Stimulated activated CD4-positive, alpha-beta T cell treated with anti-CD3 and anti-CD28 coated beads, Interleukin-1b, Interleukin-23, amount 100 ng/mL, for 4 hours (primary cell): ENCODE measurements at places on chromosomes 5 and 9.
A peak's percentile ranks its signal among the peaks of the same experiment; 100 is the strongest.

DNA sequence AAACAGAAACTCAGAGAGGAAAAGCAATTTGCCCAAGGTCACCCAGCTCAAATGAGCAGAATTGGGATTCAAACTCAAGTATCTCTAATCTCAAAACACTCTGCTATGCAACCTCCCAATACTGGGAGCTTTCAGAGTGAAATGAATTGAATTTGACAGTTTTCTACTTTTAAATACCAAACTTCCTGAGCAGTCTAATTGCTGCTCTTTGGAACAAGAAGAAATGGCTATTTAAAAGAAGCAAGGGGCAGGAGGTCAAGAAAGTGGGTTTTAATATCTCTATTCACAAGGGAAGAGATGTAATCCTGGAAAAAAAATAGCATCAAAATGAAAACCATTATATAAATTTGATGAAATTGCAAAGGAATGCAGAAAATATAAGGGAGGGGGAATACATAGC lies 142.6 kb downstream of the INSYN2B start:
- no peak for DNase-seq

- DNase-seq = no peak
These were observed 47.4 kb downstream of the POLK start for GRCh38 chr5:75558981-75559632.

DNA sequence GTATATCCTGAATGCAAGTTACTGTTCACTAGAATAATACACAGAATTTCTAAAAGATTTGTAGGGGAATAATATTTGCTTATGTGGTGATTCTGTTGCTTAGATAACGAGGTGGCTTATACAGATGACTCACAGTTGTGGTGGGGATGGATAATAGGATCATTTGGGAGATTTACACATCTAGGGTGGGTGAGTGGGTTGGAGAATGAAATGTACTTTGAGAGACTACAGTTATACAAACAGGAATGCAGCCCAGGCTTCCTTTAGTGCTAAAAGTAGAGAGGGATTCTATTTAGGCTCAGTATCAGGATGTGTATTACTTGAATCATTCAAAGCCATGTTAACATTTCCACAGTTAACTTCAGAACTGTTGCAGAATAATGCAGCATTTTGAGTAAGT lies 1.8 kb downstream of the CTXN3 start:
- DNase-seq = no peak

- no peak for DNase-seq
These were observed 21.9 kb downstream of the ABITRAM start for GRCh38 chr9:108956022-108956630.

GRCh38 chr5:52725808-52726207 lies 61.9 kb upstream of the ITGA1 start:
- no peak for DNase-seq

DNA sequence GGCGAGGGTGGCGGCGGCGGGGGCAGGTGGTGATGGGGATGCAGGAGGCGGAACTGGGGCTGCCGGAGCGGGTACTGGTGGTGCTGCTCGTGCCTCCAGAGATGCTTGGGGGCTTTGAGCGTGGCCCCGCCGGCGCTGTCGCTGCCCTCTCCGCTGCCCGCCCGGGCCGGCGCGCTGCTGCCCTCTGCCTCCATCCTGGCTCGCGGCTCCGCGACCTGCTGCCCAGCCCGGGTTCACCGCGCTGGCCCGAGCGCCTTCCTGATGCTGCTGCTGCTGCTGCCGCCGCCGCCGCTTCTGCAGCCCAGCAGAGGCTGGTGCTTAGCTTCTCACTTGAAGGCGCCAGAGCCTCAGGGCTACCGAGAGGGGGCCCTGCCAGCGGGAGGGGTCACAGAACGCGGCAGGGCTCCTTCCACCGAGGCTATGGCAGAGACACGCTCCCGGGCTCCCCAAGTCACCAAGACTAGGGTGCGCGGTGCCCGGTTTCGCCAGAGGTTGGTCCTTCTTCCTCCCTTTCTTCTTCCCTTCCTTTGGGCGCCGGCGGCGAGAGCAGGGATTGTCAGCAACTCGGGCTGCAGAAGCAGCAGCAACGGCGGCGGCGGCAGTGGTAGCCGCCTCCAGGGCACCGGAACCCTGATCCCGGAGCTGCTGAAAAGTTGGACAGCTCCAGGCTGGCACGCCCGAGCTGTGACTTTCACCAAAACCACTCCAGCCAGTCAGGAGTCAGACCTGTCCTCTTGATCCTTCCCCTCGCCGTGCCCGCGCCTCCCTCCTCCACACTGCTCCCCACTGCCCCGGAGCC lies at the start of gene PDE4D:
Gene PDE4D, minus strand, starts transcription at position 298 of the 799 bp plus-strand sequence.
- DNase-seq = no peak

DNA sequence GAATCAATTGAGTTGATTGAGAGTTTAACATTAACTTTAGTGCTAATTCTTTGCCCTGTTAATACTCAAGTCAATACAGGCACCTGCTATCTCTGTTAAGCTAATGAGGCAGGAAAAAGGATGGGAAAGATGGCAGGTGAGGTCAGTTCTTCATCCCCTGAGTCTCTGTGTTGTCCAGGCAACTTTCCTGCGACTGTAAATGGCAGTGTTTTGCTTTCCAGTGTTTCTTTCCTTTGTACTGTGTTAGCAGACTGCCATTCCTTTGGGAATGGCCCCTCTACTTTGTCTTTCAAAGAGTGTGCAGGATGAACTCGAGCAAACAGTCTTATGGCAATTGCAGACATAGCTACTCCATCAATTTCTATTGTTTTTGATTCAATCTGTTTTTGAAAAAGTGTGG lies 202.2 kb upstream of the VLDLR start:
- no peak for DNase-seq

- no peak for DNase-seq
These were observed 457.3 kb upstream of the DMAC1 start for GRCh38 chr9:8256880-8257279.

GRCh38 chr9:110143485-110143884 lies 64.5 kb downstream of the C9orf152 start:
- no peak for DNase-seq

DNA sequence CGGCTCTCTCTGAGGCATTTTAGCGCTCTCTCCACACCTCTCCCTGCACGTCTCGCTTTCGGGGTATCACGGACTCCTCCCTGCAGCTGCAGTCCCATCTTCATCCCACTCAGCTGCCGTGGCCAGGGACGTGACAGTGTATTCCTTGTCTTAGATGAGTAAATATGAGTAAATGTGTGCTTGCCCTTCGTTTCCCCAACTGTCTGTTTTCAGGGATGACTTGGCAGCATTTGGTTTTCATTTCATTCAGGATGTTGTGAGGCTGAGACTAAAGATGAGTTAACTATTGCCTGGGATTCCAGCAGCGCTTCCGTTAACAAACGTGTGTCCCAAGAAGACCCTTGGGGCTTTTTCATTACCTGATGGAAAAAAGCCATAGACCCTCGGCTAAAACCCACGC lies 29.5 kb downstream of the GDNF start:
- DNase-seq = no peak

- DNase-seq = no peak
These were observed 186.5 kb downstream of the ERCC6L2 start for GRCh38 chr9:96062031-96062430.

DNA sequence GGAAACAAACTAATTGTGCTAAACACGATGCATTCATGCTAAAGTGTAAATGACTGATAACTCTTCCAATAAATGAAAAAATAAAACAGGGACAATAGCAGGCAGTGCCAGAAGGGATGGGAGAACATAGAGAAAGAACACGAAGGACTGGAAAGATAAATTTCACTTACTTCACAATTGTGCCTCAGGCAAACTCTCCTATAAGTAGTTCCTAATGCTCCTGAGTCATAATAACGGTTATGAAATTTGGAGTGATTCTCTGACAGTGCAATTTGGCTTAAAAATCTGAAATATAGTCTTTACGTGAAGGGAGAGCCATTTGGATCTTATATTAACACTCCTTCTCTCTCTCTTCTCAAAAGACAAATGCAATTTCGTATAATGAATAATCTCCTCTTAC lies 2218.5 kb downstream of the MAT2B start:
- no peak for DNase-seq

DNA sequence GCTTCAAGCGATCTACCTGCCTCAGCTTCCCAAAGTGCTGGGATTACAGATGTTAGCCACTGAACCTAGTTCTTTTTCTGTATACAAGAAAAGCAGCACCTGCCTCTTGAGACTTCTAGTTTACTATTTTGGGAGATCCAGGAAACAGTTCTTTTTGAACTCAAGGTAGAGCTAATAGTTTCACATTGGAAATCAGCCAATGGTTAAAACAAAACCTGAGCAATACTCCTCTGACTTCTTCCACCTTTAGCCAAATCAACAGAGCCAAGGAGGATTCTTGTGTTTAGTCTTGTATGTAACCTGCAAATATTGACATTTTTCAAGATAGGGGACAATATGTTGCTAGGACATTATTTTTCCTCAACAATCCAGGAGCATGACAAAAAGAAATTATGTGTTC lies 349.4 kb downstream of the SH3GL2 start:
- DNase-seq = no peak

DNA sequence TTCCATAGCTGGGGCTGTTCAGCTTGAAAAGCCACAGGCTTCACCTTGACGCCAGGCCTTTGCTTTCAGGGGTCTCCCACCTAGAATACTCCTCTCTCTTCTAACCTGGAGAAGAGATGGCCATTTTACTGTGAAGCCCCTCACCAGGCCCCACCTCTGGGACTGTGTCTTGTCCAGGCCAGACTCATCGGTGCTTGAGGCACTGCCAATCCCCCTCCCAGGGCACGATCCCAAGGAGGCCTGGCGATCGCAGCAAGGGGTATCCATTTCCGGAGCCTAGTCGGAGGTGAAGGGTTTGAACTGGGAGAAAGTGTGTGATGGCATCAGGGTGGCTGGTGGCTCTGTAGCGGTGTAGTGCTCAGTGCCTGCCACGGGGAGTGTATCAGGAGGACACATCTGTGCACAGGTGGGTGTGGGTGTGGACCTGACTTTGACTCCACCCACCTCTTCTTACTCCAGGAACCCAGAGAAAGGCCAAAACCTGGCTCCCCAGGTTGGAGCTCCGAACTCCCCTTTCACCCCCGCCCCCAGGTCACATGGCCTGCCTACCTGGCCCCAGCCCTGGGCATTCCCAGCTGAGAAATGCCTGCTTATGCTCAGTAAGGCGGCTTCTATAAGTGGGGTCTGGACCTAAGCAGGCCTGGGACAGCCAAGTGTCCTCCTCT lies 27.4 kb upstream of the ENHO start:
- no peak for DNase-seq

- no peak for DNase-seq
These were observed 111.6 kb downstream of the CMYA5 start for GRCh38 chr5:79800979-79801827.

GRCh38 chr9:134393582-134394280 lies 67.5 kb downstream of the RXRA start:
- no peak for DNase-seq

DNA sequence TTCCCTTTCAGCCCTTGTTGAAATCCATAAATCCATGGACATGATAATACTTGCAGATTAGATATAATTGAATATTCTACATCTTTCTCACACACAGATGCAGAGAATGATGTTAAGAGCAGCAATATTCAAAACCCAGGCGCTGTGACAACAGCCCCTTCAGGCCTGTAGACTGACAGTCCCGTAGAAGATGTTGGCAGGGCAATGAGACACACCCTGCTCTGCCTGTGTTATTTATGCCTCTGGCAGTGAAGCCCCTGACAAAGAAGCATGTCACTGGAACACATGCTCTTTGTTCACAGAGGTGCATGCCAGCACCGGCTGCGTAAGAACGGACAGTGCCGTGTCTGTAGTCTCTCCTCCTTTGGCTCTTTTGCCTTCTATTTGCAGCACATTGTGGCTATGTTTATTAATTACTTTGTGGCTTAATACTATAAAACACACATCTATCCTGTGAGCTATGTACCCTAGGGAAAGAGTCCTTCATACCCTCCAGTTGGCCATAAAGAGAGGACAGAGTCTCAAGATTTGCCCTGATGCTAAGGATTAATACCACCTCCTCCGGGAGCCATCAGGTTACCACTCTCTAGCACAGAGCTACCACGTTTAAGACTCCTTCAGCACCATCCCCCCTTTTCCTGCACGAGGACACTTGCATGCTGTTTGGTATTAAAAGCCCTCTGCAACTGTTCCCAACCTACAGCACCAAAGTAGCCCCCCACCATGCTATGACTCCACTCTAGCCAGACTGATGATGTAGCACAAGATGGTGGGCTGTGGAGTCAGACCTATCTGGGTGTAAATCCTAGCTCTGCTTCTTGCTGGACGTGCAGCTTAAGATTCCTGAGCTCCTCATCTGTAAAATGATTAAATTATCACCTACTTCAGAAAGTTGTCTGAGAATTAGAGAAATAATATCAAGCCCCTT lies 2.0 kb upstream of the ANP32B start:
- DNase-seq = no peak

GRCh38 chr9:101716629-101717028 lies 21.8 kb downstream of the GRIN3A start:
- no peak for DNase-seq

- no peak for DNase-seq
These were observed 31.1 kb downstream of the TRIO start for GRCh38 chr5:14174230-14174636.

DNA sequence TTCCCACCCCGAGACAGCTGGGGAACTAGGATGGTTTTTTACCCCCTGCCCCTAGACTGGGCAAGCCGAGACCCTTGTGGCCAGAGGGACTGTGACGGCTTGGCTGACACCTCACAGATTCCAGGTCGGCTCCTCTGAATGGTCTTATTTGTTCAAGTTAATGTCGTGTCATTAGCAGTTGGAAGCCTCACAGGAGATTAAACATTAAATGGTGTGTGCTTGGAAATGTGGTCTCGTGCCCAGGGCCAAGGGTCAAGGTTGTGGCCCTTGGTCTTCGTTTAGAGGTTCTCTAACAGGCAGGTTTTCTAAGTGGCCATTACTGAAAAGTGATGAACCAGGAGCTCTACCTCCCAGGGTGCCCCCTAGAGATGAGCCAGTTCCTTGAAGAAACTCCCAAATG lies 61.2 kb upstream of the RXRA start:
- DNase-seq = no peak

DNA sequence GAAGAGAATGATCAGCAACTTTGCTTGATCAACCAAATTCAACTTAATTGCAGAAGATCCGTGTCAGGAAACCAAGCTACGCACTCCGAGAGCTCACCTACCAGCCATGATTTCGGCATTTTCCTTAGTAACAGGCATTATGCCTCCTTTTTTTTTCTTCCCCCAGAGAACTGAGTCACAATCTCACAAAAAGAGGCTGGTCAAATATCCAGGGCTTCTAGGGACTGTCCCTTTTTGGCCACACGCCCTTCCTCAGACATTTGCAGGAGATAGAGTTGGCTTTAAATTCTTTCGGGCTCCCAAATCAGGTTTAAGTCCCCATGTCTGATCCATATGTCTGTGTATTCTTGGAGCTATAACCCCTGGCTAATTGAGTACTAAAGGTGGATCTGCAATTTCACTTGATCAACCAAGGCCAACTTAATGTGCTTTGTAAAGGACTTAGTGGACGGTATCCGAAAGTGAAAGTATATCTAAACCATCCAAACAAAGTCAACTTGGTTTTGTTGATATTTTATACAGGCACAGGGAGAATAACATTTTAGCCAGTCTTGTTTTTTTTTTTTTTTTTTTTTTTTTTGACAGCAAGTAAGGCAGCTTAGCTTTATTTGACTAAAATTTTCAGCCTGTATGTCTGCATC lies 100.8 kb upstream of the TBCA start:
- no peak for DNase-seq

GRCh38 chr5:38782180-38782835 lies 63.5 kb upstream of the OSMR start:
- DNase-seq = no peak

- peak; percentile 9 for DNase-seq
These were observed 12.5 kb upstream of the SLC36A3 start for GRCh38 chr5:151315998-151316597.

- no peak for DNase-seq
These were observed 257.5 kb downstream of the DMAC1 start for GRCh38 chr9:7542126-7542525.
